ENCODE measurements at places on chromosomes 12 and 14. TPM values are rescaled to one million over a fixed set of nuclear protein-coding genes. Genes with fewer than 3 reads are reported as not detected.
A peak's percentile ranks its signal among the peaks of the same experiment; 100 is the strongest.

LMNTD1 gene
- polyA plus RNA-seq: 0.32 TPM

DHRS4L2 gene
- polyA plus RNA-seq: 12.1 TPM

MIPOL1 gene
- polyA plus RNA-seq: 0.23 TPM

PSMD9 gene
- polyA plus RNA-seq: 227 TPM

DNA sequence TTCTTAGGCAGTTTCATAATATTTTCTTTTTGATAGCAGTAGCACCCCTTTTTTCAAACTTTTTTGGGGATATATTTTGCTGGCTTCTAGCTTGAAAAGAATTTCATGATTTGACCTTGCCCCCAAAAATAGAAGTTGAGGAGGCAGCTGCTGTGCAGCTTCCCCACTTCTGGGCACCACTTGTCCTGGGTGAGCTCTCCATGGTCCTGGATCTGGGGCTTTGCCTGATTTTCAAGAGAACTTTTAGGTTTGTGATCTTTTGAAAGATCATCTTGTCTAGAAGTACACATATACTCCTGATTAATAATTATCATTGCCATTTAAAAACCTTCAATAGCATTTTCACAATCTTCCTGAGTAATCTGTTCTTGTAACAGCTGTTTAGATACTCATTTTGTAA, 271.6 kb downstream of the NPAS3 start:
- no peak overlapping the region for H3K4me3 ChIP-seq
- no peaks in the 10 kb centered on the region for H3K4me1 ChIP-seq
- H3K27ac ChIP-seq: no peak overlapping the region

DNA sequence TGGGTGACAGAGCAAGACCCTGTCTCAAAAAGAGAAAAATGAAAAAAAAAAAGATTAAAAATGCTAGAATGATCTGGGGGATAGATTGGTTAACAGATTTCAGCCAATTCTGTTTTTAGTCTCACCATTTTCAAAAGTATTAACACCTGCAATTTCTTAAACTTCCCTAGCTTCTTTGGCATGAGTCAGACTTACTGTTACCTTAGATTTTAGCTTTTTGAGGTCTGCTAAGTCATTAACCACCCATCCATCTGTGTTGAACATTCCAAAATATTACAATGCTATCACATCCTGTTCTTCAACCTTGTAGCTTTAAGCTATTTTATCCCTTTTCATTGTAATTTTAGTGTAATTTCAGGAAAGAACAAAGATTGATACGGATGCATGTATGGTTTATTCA, 59.3 kb downstream of the PPP1R13B start:
- no peak overlapping the region for H3K4me3 ChIP-seq
- no peak overlapping the region for H3K27ac ChIP-seq
- no peaks in the 10 kb centered on the region for H3K27me3 ChIP-seq

GRCh38 chr14:93023039-93023438, 92.7 kb downstream of the ITPK1 start:
- H3K27me3 ChIP-seq: no peaks in the 10 kb centered on the region
- H3K4me1 ChIP-seq: peaks cover 54% of the 10 kb centered on the region
- peak; percentile 83 for DNase-seq
- no peaks in the 10 kb centered on the region for H3K36me3 ChIP-seq
- H3K27ac ChIP-seq: peak overlapping the region; percentile 88
- H3K4me3 ChIP-seq: no peak overlapping the region

DNA sequence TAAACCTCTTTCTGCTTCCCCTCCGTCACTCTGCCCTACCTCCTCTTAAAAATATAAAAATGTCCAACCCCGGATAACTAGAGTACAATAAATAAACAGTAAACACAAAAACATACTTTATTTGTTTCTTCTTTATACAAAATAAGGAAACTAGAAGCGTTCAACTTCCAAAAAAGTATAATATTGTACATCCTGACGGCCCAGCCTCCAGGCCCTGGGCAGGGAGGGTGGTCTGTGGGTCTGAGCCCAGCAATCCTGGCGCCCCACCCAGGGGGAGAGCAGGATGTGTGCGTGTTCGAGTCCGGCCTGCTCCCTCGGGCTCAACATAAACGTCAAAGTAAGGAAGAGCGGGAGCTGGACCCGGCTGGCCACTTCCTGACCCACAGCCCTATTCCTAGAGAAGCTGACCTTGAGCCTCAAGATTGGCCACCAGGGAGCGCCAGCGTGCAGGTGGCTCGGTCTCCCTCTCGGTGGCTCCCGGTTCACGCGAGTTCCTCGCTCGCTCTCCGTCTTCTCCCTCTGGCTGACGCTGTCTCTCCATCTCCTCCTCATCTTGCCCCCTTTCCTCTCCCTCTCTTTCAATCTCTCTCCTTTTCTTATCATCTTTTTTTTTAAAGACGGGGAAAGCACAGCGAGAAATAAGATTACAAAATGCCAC, 9.4 kb downstream of the LHX5 start:
- no peaks in the 10 kb centered on the region for H3K4me1 ChIP-seq
- peak; percentile 87 for DNase-seq
- H3K36me3 ChIP-seq: no peaks in the 10 kb centered on the region
- peaks cover 65% of the 10 kb centered on the region for H3K27me3 ChIP-seq
- H3K4me3 ChIP-seq: peak overlapping the region; percentile 18

GRCh38 chr12:26551385-26551784, 281.6 kb downstream of the ITPR2 start:
- no peaks in the 10 kb centered on the region for H3K27me3 ChIP-seq
- H3K27ac ChIP-seq: no peak overlapping the region
- no peak for DNase-seq

GRCh38 chr12:108799401-108800243, 57.8 kb downstream of the SSH1 start:
- no peak overlapping the region for H3K4me3 ChIP-seq
- peaks cover 15% of the 10 kb centered on the region for H3K4me1 ChIP-seq
- DNase-seq: no peak
- H3K36me3 ChIP-seq: peaks cover 72% of the 10 kb centered on the region
- H3K27ac ChIP-seq: no peak overlapping the region
- no peaks in the 10 kb centered on the region for H3K27me3 ChIP-seq

GRCh38 chr12:53695152-53696145, 19.6 kb upstream of the ATP5MC2 start:
- H3K4me3 ChIP-seq: no peak overlapping the region
- no peaks in the 10 kb centered on the region for H3K36me3 ChIP-seq
- no peaks in the 10 kb centered on the region for H3K4me1 ChIP-seq
- peak; percentile 48 for DNase-seq

DNA sequence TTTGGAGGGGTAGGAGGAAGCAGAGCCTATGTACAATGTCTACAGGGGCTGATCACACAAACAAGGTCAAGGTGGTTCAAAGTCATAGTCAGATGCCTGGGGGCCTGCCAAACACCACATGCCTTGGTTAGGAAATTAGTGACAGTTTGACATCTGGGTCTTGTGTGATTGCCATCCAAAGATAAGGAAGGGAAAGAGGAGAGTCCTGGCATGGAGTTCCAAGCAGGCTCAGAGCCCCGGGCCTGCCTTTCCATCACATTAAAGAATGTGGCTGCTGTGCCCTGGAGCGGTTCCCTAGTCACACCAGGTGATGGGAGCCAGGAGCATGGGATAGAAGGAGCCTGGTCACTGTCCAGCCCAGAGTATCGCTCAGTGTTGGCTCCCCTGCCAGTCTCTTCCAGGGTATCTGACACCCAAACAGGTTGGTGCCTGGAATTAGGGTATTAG, 53.6 kb upstream of the BCL2L14 start:
- H3K27me3 ChIP-seq: no peaks in the 10 kb centered on the region
- no peaks in the 10 kb centered on the region for H3K36me3 ChIP-seq
- no peak overlapping the region for H3K27ac ChIP-seq

GRCh38 chr12:104109446-104110271, 28.4 kb downstream of the NFYB start:
- H3K4me1 ChIP-seq: no peaks in the 10 kb centered on the region
- H3K27ac ChIP-seq: no peak overlapping the region
- no peaks in the 10 kb centered on the region for H3K27me3 ChIP-seq
- DNase-seq: no peak
- peaks cover 6% of the 10 kb centered on the region for H3K36me3 ChIP-seq

DNA sequence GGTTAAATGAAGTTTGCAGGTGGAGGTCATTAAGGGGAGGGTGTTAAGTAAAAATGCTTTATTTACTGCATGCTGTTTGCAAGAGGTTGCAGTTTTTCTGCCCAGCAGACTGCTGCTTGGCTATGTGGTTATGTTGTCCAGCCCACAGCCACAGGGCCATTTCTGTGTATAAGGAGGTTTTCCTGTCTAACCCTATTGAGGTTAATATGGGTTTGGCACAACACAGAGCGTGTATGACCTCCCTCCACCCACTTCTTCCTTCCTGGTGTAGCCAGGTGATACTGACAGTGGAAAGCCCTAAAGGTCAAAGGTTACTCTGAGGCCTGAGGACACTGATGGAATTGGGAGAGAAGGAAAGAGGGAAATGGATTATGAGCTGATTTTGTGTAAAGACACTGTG, 253.7 kb upstream of the PWP1 start:
- no peak for DNase-seq
- H3K4me1 ChIP-seq: no peaks in the 10 kb centered on the region
- no peak overlapping the region for H3K27ac ChIP-seq
- H3K27me3 ChIP-seq: no peaks in the 10 kb centered on the region
- H3K36me3 ChIP-seq: no peaks in the 10 kb centered on the region

GRCh38 chr14:95911456-95911855, 34.8 kb downstream of the TUNAR start:
- H3K27me3 ChIP-seq: no peaks in the 10 kb centered on the region
- H3K36me3 ChIP-seq: no peaks in the 10 kb centered on the region
- no peak overlapping the region for H3K4me3 ChIP-seq
- H3K4me1 ChIP-seq: no peaks in the 10 kb centered on the region
- no peak overlapping the region for H3K27ac ChIP-seq

DNA sequence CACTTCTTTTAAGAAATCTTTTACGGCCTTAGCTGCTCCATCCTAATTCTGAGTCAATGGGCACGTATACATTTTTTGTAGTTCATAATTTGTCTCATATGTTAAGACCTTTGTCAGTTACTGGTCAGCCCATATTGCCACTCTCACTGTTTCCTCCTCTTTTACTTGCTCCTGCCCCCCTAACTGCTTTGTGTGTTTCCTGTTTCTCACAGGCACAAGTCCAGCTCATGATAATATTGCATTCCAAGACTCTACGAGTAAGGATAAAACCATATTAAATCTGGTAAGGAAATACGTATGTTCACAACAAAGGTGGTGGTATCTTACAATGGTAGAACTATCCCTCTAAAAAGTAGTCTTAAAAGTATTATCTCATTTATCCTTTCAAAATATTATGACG, 111.7 kb downstream of the DNAI7 start:
- H3K4me3 ChIP-seq: no peak overlapping the region
- H3K27me3 ChIP-seq: no peaks in the 10 kb centered on the region

DNA sequence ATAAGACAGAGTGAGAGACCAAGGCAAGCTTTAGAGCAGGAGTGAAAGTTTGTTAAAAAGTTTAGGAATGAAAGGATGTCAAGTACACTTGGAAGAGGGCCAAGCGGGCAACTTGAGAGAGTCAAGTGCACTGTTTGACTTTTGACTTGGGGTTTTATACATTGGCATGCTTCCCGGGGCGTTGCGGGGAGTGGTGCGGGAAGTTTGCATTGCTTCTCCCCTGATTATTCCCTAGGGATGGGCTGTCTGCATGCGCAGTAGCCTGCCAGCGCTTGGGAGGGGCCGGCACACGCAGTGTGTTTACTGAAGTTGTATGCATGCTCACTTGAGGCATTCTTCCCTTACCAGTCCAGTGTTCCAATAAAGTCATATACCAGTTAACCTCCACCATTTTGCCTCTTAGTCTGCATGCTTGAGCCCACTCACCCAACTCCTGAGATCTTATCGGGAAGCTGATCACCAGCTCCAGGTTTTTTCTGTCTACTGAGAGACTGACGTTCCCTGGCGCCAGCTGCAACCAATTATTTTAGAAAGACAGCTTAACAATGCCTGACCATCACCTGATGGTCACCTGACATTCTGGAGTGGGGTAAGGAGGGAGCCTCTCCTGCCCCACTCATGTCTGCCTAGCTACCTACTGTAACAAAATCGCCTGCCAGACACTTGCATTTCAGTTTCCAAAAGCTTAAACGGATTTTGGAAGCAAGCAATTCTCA, 53.2 kb downstream of the DACT1 start:
- H3K27me3 ChIP-seq: no peaks in the 10 kb centered on the region
- no peak overlapping the region for H3K4me3 ChIP-seq
- H3K36me3 ChIP-seq: no peaks in the 10 kb centered on the region
- no peaks in the 10 kb centered on the region for H3K4me1 ChIP-seq
- H3K27ac ChIP-seq: no peak overlapping the region

DNA sequence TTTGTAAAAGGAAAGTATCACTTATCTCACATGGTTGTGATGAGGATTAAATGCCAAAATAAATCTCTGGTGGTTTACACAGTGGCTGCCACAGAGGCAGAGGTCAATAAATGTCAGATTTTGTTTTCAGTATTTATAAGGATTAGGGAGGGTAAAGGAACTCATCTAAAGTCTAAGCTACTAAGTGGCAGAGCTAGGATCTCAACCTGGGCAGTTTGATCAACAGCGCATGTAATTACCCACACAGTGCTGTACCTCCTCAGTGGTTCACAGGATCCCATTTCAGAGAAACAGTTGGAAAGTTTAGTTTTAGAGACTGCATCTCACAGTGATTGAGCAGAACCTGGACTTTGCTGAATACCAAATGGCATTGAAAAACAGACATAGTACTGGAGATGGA, 44.9 kb upstream of the RIC8B start:
- no peaks in the 10 kb centered on the region for H3K27me3 ChIP-seq
- H3K27ac ChIP-seq: no peak overlapping the region

DNA sequence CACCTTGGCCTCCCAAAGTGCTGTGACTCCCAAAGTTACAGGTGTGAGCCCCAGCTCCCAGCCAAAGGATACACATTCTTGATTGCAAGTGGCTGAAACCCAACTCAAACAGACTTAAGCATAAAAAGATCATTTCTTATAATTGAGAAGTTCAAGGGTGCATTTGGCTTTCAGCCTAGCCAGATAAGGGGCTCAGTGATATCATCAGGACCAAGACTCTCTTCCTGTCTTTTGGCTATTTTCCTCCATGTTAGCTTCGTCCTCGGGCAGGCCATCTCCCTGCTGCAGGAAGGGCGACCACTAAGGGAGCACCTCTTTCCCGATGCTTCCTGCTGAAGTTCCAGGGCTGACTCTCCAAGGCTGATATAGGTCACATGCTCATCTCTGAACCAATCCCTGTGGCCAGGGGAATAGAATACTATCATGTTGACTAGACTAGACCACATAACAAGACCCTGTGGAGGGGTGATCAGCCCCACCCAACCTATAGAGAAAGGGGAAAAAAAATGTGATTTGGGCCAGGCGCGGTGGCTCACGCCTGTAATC, 9.8 kb upstream of the KRT8 start:
- H3K4me3 ChIP-seq: no peak overlapping the region
- no peaks in the 10 kb centered on the region for H3K36me3 ChIP-seq
- DNase-seq: no peak
- no peaks in the 10 kb centered on the region for H3K4me1 ChIP-seq
- no peaks in the 10 kb centered on the region for H3K27me3 ChIP-seq

GRCh38 chr12:115572440-115572839, 705.1 kb downstream of the MED13L start:
- H3K36me3 ChIP-seq: no peaks in the 10 kb centered on the region
- H3K27me3 ChIP-seq: no peaks in the 10 kb centered on the region
- H3K27ac ChIP-seq: no peak overlapping the region
- H3K4me1 ChIP-seq: no peaks in the 10 kb centered on the region
- DNase-seq: no peak

GRCh38 chr12:13071305-13072280, 27.4 kb downstream of the FAM234B start:
- H3K27ac ChIP-seq: no peak overlapping the region
- no peak overlapping the region for H3K4me3 ChIP-seq
- 0 out of 2 replicates have a peak, but pooled peaks cover 5% of the 10 kb centered on the region for H3K4me1 ChIP-seq
- H3K27me3 ChIP-seq: no peaks in the 10 kb centered on the region
- DNase-seq: no peak
